ENCODE measurements at places on chromosomes 6 and 20.

DNA sequence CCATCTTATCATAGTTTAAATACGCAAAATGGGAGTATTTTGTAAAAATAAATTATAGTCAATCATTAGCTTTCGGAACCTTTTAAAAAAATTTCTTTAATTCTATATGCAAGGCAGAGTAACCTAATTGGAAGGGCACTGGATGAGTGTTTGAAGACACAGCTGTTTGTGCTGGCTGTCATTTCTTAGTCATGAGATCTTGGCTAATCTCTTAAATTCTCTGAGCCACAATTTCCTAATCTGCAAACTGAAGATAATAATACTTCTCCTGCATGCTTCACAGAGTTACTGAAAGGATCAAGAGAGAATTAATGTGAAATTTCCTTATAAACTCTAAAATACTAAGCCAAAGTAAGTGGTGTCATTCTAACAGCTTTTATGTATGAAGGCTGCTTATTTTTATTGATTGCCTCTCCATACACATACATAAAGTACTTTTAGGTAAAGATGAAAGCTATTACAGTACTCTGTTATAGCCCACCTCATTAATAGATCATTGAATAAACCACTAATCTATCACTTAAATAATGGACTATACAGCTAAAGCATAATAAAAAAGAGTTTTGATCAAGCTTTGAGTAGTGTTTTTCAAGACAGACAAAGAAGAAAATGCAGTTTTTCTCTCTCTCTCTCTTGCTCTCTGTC is 383.7 kb upstream of the IRAK1BP1 start:
- no peak for DNase-seq

GRCh38 chr6:15401120-15401519 is 155.3 kb downstream of the JARID2 start:
- no peak for DNase-seq

DNA sequence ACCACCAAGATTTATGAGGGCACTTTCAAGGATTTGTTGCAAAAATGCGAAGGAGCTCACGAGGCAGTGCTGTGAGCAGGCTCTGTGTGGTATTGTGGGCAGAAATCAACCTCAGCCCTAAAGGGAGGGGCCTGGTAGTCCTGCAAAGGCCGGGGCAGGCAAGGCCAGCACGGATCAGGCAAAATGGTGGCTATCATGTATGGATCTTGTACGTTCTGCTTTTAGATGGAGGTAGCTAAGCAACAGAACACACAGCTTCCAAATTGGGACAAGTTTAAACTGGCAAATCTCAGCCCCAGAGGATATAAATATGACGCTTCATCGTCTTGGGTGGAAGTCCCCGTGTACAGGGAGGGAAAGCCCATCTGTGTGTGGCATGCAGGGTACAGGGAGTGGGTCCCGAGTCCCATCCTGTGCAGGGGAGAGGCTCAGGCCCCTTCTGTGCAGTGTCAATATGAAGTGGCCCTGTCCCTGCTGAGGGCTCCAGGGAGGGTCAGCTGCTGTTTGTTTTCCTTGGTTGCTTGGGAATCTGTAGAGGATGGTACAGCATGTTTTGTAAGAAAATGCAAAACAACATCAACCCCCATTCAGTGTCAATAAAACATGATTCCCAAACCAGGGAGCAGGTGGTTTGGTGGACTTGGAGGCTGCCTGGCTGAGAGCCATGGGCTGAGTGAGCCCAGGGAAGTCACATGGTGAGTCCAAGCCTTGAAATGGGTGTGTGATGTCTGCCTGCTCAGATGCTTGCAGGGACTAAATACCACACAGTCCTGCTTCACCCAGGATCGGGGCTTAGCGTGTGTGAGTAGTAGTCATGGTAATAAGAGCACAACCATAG is 113.0 kb downstream of the SYCP2 start:
- peak; percentile 46 for DNase-seq

DNA sequence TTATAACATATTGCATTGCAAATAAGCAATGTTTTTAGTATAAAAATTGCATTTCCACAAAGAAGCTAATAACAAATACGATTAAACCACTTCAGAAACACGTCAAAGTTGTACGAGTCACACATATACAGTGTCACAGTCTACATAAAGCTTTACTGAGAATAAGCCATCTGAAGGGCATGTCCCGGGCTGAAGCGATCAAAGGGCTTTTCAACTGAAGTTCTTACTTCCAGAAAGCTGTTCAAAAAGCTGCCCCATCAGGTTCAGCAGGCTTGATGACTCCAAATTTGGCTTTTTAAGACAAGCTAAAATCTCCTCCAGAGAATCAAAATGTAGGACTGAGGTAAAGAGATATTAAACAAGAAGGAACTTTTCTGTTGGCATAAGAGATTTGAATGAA is 37.5 kb upstream of the HAO1 start:
- no peak for DNase-seq

DNA sequence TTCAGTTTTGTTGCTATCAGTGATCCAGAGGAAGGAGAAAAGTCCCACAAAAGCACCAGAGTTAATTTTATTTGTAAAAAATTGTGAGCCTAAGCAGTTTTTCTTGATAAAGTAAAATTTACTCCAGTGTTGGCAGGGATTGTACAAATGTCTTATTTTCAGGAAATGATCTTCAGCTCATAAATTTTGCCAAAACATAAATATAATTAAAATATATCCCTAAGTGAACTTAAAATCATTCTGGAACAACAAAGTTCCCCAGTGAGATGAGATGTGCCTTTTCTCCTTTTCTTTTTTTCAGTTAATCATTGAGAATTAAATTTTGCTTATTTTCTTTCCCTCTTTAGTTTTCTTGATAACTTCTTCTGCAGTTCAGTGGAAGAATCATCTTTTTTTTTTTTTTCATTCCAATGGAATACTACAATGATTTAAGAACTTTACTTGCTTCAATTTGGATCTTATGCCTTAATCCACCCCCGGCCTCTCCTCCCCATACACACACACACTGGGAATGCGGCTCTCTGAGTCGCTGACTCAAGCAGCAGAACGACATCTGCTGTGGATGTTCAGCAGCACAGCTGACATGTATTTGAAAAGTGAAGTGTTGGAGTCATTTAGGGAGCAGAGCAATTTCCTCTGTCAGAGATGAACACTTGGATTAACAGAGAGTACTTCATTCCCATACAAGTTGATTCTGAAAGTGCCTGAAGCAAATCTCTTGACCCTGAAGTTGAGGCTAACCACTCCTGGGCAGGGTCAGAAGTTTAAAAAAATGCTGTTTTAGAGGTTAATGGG is 27.7 kb upstream of the LAMA4 start:
- no peak for DNase-seq

DNA sequence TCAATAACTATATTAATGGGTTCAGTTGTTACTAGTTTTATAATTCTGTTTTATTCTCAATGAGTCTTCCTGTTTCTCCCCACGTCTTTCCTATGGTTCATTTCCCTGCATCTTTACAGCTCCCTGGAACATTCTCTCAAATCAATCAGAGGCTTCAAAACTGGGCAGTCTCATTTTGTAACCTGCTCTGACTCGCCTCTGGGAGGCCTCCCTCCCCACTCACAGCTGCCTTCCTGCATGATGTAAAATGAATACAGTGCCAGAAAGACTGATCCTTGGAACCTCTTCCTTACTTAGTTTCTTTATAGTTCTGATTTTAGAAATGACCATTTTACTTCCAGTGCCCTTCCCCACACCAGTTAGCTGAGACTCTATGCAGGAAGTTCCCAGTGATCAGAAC is 103.9 kb downstream of the ESR1 start:
- no peak for DNase-seq

- DNase-seq, result no peak
These were observed 413 bp downstream of the PTPRA start for GRCh38 chr20:2873747-2874041.

DNA sequence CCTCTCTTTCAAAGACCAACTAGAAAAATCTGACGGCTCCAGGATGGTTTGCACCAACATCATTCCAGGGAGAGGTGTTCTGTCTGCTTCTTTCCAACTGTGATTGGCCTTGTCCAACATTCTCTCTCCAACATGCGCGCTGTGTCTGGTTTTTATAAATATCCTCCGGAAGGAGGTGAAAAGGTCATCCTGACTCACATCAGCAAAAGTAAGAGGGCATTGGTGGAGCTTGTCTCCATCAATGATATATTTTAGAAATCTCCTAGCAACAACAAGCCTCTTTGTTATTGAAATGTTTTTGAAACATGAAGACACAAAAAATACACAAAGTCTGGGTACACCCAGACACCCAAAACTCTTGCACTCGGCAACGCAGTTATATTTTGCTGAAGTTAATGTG is 475.3 kb upstream of the JARID2 start:
- DNase-seq, result no peak

- no peak for DNase-seq
These were observed 422.8 kb downstream of the EPM2A start for GRCh38 chr6:145312481-145312880.

DNA sequence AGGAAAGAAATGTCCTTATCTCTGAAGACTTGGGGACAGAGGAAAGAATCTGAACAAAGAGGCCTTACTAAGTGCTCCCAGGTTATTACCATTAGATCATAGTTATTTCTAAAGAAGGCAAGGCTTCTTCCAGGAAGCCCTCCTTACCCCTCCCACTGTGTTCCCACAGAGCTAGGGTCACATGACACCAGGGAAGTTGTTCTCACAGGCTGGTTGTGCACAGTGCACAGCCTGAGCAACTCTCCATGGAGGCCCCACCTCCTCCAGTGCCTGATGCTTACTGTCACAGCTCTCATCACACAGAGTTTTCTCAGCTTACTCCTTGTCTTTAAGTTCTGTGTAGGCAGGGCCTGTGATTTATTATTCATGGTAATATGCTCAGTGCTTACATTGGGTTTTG is 68.9 kb upstream of the SCGN start:
- no peak for DNase-seq

- DNase-seq, result no peak
These were observed 103.6 kb downstream of the JPH2 start for GRCh38 chr20:44083220-44083933.

Data from NCI-H446 treated with DMSO at 0.1 percent for 48 hours (cell line).